ENCODE measurements at places on chromosomes 1 and 21.

GRCh38 chr1:25698252-25698651, 81.7 kb downstream of the MAN1C1 start:
- no peak for DNase-seq

- no peak for DNase-seq
Observed at GRCh38 chr1:17979815-17980214, 127.8 kb upstream of the IGSF21 start.

DNA sequence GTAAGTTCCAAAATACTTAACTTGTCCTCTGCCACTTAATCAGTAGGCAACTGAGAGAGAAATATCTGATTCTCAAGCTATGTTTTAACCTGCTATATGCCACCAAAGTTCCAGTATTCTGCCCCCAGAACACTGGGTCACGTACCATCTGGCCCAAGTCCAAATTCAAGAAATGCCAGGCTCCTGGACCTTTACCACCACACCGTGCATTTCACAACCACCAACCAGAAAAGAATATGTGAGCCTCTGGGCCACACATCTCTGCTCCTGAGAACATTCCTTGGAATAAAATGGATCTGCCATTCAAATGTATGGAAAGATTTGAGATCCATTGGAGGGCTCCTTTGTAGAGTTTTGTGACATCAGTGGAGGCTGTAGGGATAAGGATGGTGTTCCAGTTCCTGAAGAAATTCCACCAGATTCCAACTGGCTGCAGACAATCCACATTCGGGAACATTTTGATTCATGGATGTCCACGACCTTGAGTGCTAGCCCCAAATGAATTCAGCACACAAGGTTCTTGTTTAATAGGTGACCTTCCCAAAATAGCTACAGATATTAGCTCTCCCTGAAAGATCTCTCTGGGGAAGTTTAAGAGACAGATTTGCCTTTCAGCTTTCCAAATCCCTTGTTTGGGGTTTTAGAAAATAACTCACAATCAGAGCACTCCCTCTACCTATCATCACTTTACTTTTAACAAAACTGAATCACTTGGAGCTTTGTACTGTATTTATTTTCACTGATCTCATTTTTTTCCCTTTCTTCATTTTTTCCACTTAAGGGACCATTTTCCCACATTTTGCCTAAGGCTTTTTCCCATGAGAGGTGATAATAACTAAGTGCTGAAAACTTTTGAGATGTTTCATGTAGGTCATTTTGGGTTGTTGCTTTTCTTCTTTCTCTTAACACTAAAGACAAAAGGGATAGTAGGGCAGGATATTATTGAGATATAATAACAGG, 128.4 kb upstream of the ZC3H11B start:
- no peak for DNase-seq

GRCh38 chr1:8450312-8450711, 132.4 kb downstream of the SLC45A1 start:
- peak; percentile 62 for DNase-seq

- DNase-seq: no peak
Observed at GRCh38 chr1:37474697-37475379, 458 bp downstream of the ZC3H12A start.

- no peak for DNase-seq
Observed at GRCh38 chr1:225972344-225973152, 26.6 kb downstream of the SDE2 start.

DNA sequence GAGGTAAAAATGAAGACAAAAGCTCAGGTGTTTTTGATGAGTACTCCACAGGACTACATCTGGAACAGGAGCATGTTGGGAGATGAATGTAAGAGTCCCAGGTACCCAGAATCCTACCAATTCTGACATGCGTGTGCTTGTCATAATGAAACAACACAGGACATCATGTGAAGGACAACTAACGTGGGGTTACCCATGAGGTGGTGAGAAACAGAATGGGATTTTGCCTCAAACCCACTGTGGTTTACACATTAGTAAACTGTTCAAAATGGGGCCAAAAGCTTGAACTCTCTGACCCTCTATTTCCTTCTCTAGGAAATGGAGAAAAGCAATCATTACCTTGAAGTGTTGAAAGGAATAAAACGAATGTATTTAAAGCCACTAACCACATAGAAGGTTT, 266.2 kb downstream of the RGS7 start:
- DNase-seq: no peak

- DNase-seq: no peak
Observed at GRCh38 chr1:186996816-186997215, 168.1 kb downstream of the PLA2G4A start.

DNA sequence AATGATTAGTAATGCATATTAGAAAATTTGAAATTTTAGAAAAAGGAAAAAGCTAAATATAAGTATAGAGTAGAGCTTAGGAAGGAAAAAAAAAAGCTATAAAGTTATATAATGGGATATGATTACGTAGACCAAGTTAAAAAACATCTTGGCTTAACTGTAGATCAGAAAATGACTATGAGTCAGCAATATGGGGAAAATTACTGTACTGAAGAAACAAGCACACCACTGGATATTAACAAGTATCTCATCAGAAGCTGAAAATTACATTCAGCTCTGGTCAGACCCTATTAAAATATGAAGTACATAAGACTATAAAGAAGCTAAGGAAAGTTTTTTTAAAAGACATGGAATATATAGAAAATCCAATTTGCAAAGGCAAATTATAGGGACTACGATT, 19.5 kb downstream of the DNAJC8 start:
- no peak for DNase-seq

DNA sequence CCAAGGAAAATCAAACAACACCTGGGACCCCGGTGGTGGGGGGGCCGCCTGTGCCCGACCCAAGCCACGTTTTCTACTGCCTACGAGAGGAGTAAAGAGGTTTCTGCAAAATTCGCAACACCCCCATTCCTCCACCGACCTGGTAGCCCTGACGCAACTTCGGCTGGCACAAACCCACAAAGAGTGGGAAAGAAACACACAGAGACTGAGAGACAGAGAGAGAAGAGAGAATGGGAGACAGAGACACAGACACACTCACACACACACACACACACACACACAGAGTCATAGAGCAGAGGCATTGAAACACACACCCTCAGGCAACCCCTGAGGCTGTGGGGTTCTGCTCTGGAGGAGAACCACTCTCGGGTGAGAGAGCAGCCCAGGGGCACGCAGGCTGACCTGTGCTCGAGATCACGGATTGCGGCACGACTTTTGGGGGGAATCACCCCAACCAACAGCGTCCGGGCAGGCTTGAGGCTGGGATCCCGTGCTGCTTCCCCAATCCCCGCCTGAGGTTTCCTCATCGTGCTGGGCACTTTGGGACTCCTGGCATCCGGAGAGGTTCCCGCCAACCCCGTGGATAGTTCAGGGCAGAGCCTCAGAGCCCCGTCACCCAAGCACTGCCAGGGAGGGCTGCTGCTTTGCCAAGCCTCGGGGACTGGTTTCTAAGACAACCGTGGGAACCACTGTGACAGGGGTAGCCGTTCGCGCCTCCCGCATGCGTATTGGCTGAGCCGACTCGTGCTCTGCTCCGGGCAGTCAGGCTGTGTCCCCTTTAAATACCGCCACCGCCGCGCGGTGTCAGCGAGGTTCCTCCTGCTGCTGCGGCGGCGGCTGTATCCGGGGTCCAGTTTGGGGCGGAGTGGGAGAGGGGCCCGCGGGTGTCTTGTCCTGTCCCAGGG, 682.4 kb upstream of the TPTE start:
- peak; percentile 32 for DNase-seq

GRCh38 chr1:198649232-198649967, 10.6 kb downstream of the PTPRC start:
- DNase-seq: no peak

GRCh38 chr21:18759751-18760161, 356.2 kb upstream of the TMPRSS15 start:
- no peak for DNase-seq

DNA sequence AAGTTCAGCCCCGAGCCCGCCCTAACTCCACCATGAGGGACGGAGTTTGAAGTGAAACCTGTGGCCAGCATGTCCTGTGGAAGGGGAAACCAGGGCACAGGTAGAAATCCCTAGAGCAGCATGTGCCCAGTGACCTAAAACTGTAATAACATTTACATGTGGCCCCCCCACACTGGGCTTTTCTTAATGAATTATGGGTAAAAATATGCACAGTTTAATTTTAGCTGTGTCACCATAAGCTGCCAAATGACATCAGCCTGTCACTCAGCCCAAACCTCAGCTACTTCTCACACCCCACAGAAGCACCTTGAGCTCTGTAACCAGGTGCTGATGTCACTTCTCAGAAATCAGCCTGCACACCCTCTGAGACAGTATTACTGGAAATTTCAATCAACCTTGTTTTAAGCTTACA, 50.0 kb upstream of the SLC19A1 start:
- no peak for DNase-seq

DNA sequence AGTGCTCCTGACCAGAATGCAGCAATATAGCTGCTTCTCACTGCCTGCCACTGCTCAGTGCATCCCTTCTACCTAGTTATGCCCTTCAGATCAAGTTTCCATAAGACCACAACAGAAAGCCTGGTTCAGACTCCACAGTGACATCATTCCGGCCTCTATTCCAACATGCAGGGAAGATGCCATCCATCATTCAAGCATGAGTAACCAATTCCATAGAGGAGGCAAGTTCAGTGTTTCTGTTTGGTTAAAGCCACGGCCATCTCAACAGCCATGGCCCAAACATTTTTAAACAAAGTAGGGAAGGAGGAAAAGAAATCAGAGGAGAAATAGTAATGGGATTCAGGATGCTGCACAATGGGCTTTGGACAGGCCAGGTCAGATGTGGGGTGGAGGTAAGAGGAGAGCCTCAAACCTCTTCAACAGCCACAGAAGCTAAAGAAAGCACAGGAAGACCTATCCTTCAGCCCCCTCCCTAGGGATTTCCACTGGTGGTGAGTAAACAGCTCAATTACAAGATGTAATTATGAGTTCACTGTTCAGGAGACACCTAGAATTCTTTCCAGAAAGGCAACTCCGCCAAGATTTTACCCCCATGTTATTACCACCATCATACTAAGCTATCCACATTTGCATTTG, 484.9 kb downstream of the SETD4 start:
- DNase-seq: no peak
